A549 treated with Mapracorat at 1 μM for 4 hours (cell line): ENCODE measurements at places on chromosomes 4 and X. TPM values are rescaled to one million over a fixed set of nuclear protein-coding genes. Genes with fewer than 3 reads are reported as not detected.

The CTAG1A gene
- not detected in 5 replicates for total RNA-seq

The GPC3 gene
- not detected in 5 replicates for total RNA-seq

The NDNF gene
- not detected in 5 replicates for total RNA-seq

The CACNA1F gene
- not detected in 5 replicates for total RNA-seq

The HSD17B13 gene
- not detected in 5 replicates for total RNA-seq

The SMIM10L2A gene
- total RNA-seq, result 0.08 to 0.23 TPM (median 0.16 TPM) in 5 replicates

The ARHGAP10 gene
- 13.9 to 16.4 TPM (median 14.8 TPM) in 5 replicates for total RNA-seq

The C4orf36 gene
- 0.76 to 1.3 TPM (median 0.92 TPM) in 5 replicates for total RNA-seq
